ENCODE measurements at places on chromosomes 5 and 9. TPM values are rescaled to one million over a fixed set of nuclear protein-coding genes. Genes with fewer than 3 reads are reported as not detected.
A peak's percentile ranks its signal among the peaks of the same experiment; 100 is the strongest.

DNA sequence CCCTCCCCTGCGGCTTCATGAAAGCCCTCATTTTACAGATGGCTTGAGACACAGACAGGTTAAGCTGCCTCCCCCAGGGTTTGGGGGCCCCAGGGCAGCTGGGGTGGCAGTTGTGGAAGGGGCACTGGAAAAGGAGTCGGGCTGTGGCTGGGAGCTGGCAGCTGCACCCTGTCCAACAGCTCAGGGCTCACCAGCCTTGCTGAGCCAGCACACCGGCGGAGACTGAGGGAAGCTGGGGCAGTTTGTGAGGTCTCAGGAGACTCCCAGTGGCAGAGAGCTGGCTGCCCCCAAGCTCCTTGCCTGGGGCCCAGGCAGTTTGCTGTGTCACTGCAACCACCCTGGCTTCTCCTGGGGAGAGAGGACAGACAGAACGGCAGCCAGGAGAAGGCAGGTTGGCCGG is 34.8 kb upstream of the RAPGEF1 start:
- DNase-seq, result no peak

- DNase-seq, result no peak
Observed at GRCh38 chr5:96426831-96427230, 6.2 kb downstream of the PCSK1 start.

- no peak for DNase-seq
Observed at GRCh38 chr5:61139931-61140330, 22.3 kb downstream of the SMIM15 start.

- peak; percentile 40 for DNase-seq
Observed at GRCh38 chr5:141529002-141529401, 40.1 kb downstream of the PCDHGC5 start.

GRCh38 chr5:15566789-15567188 is 66.8 kb downstream of the FBXL7 start:
- no peak for DNase-seq

DNA sequence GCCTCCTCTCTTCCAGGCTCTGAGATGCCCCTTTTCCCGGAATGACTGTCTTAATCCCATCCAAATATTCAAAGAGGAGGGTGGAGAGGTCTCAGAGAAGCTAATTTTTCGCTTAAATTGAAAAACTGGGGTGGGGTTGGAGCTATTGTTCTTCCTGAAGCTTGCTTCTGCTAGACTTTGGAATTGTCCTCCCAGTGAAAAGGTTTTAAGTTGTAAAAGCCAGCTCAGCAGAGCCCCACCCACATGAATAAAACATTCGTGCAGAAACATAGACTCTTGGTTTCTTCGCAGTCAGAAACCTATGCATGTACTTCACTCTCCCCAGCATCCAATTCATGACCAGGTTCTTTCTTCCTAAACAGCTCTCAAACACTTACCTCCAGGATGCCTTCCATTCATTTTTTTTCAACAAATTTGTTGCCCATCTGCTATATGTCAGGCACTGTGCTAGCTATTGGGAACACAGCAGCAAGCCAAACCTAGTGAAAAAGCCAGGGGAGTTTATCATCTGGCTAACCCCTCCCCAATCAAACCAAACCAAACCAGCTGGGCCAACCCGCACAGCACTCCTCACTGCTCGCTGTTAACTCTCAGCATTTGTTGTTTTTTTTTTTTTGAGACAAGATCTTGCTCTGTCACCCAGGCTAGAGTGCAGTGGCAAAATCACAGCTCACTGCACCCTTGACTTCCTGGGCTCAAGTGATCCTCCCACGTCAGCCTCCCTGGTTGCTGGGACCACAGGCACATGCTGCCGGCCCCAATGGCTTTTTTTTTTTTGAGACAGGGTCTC is 37.9 kb upstream of the OCLN start:
- DNase-seq, result no peak

GRCh38 chr5:14171046-14171445 is 27.9 kb downstream of the TRIO start:
- no peak for DNase-seq

- DNase-seq, result no peak
Observed at GRCh38 chr9:118268046-118268445, 563.8 kb downstream of the TLR4 start.

GRCh38 chr9:134518004-134518606 is 123.5 kb upstream of the COL5A1 start:
- no peak for DNase-seq

DNA sequence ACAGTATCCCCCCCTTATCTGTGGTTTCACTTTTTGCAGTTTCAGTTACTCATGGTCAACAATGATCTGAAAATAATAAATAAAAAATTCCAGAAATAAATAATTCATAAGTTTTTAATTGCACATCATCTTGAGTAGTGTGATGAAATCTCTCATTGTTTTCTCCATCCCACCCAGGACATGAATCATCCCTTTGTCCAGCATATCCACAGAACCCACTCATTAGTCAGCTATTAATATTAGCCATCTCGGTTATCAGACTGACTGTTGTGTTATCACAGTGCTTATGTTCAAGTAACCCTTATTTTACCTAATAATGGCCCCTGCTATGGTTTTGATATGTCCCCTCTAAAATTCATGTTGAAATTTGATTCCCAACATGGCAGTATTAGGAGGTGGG is 40.7 kb downstream of the FAM114A2 start:
- peak; percentile 73 for DNase-seq

DNA sequence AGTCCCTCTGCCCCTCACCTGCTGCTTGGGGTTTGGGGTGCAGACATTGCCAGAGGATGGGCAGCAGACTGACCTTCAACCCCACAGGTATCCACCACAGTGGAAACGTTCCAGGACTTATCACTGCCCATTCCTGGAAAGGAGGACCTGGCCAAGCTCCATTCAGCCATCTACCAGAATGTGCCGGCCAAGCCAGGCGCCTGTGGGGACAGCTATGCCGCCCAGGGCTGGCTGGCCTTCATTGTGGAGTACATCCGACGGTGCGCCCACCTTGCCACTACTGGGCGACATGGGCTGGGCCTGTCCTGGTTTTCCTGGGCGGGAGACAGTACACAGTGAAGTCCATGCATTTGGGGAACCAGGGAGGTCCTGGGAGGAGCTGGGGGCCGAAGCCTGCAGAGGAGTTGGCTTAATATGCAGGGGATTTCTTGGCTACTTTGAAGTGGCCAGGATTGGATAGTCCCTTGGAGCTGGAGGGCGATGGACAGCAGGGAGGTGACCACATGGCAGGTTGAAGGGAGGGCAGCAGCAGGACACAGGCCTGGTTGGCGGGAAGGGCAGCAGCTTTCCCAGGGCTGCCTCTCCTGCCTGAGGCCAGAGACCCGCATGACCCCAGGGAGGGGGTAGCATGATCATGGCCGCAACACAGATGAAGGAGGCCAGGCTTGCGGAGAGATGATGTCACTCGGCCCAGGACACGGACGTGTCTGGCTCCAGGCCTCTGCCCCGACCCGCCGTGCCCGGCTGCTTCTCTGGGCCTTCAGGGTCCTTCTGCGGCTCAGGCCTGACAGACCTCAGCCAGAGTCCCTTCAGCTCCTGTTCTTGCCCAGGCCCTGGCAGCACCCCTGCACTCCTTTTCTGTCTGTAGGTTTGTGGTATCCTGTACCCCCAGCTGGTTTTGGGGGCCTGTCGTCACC is 34.6 kb downstream of the USP20 start:
- DNase-seq, result no peak

GRCh38 chr9:70495514-70495913 is 81.1 kb upstream of the KLF9 start:
- no peak for DNase-seq

DNA sequence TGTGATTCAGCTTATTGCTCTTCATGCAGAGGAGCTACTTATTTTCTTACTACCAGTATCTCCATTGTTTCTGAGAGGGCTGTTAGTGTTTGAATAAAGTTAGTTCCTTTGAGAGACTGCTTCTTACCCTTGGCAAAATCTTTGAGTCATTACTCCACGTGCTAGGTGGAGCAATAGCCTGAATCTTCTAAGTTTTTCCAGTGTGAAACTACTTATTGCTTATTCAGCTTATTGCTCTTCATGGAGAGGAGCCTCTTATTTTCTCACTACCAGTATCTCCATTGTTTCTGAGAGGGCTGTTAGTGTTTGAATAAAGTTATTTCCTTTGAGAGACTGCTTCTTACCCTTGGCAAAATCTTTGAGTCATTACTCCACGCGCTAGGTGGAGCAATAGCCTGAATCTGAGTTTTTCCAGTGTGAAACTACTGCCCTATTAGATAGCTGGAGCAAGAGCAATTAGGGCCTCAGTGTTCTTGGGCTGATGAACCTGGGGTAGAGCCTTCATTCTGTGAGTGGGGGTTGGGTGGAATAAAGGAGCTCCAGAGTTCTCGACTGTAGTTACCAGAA is 41.9 kb downstream of the GPBP1 start:
- peak; percentile 63 for DNase-seq

DNA sequence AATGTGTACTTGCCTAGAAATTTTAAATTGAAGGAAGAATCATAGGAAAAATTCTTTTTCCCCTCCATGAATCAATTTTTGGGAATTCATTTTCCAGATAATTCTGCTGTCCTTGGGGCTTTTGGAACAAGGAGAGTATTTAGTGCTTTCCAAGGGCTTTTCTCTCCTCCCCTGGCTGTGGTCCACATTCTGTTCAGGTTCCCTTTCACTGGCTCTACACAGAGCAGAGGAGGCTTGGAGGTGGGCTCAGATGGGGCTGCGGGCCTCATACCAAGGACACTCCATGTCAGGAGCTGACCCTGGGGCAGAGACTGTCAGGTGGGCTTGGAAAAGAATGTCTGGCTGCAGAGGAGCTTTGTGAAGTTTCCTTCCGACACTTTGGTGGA is 128.1 kb downstream of the GADD45G start:
- no peak for DNase-seq

- DNase-seq, result peak; percentile 41
Observed at GRCh38 chr9:87610200-87611155, 112.8 kb downstream of the DAPK1 start.

- DNase-seq, result no peak
Observed at GRCh38 chr5:100493996-100494395, 41.2 kb upstream of the FAM174A start.

DNA sequence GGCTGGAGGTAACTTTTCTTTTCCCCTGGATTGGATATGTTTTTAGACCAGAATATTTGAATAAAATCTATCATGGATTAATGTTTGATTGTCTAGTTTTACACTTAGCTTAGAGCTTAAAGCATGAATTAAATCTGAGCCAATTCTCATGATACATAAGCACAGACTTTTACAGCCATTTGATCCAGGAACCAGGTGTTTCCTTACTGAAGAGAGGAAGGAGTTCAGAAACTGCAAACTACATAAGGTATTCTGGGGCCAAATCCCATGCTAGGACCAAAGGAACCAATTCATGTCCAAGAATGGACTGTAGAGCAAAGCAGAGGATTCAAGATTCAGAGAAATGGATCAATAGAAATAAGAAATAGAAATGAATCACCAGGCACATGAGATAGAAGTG is 360.4 kb upstream of the ZNF608 start:
- DNase-seq, result no peak

DNA sequence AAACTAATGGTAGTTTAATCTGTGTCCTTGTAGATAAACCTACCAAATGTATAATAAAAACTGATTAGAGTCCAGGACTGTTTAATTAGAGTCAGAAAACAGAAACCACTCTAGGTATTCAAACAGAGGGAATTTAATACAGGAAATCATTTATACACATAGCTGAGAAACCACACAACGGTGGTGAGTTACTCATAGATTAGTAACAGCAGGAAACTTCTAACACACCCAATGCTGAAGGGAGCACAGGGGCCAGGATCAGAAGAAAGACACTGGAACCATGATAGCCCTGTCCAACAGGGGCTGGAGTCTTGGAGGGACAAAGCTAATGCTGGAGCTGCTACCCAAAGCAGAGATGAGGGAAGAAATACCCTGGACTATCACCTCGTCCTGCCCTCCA is 321.0 kb downstream of the ACTL7B start:
- DNase-seq, result peak; percentile 93

GRCh38 chr9:127931092-127931881 is 710 bp upstream of the PIP5KL1 start:
- DNase-seq, result peak; percentile 55

DNA sequence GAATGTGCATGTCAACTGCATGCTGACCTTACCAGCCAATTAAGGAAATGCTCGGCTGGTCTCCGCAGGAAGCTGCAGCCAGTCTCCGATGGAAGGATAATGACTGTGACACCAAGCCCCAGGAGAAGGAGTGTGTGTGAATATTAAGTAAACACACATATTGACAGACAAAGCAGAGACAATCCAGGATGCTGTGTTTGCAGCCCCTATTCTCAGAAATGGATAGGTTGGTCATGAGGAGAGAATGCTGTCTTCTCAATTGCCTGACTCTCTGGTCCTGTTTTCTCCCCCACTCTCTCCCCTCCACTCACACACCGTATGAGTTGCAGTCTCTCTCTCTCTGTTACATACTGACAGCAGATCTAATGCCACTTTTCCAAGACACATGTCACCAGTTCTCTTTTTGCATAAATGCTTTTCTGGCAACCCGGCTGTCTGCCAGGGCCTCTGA is 85.7 kb downstream of the EPB41L4A start:
- DNase-seq, result no peak

GRCh38 chr5:133799571-133800237 is 168.7 kb downstream of the C5orf15 start:
- no peak for DNase-seq

DNA sequence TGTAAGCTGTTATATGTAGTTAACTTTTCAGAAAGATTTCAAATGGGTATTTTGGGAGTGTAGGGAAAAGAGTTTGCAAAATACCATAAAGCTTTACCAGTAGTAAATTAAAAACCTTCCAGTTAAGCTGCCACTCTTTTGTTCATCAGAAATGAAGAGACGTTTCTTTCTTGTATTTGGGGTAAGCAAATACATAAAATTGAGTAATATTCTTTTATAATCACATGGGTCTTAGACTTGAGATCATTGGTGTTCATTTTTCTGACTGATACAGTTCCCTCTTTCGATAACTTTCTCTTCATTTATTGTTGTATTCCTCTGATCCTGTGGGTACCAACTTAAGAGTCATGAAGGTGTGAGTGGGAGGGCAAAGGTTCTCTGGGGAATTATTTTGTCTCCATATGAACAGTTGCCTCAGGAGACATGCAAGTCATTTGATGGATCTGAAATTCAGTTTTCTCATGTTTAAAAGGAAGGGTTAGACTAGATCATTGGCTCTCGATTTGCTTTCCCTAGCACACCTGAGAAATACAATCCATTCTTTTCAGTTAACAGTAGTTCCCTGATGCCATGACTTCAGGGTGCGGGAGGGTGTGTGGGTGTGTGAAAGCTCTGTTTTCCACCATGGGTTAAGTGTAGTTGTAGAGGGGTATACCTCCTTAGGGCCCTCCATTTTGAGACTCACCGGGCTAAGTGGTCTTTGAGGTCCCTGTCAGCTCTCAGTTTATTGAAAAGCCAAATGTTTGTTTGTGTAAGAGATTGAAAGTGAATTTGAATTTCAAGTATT is 47.7 kb downstream of the CNTRL start:
- DNase-seq, result peak; percentile 18

F12 gene
- total RNA-seq, result 7.9 TPM

SPINK13 gene
- total RNA-seq, result not detected

CAVIN4 gene
- total RNA-seq, result 0.53 TPM

FOXD4L5 gene
- total RNA-seq, result 0.13 TPM

F2RL2 gene
- not detected for total RNA-seq

GMCL2 gene
- total RNA-seq, result not detected

ZNF483 gene
- total RNA-seq, result 0.26 TPM

C9orf153 gene
- total RNA-seq, result 0.26 TPM

REEP5 gene
- 26.3 TPM for total RNA-seq

PCDH1 gene
- total RNA-seq, result 85.3 TPM

GRM6 gene
- not detected for total RNA-seq
